Amygdala (tissue), 56 donors: ENCODE measurements at places on chromosomes 5 and 9.

DNA sequence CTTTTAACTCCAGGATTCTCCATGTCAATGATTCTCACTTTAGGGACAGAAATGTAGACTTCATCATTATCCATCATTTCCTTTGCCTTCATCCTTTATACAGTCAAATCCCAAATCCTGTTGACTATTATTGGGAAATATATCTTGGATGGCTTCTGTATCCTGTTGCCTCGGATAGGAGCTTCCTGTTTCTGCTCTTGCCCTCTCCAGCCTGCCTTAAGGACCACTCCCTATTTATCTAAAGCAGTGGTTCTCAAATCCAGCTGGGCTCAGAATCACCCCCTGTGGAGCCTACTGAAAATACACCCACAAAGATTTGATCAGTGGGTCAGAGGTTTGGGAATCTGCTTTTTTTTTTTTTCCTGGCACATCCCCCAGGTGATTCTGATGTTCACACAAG, 8.5 kb downstream of the AFAP1L1 start:
- no peak for DNase-seq

DNA sequence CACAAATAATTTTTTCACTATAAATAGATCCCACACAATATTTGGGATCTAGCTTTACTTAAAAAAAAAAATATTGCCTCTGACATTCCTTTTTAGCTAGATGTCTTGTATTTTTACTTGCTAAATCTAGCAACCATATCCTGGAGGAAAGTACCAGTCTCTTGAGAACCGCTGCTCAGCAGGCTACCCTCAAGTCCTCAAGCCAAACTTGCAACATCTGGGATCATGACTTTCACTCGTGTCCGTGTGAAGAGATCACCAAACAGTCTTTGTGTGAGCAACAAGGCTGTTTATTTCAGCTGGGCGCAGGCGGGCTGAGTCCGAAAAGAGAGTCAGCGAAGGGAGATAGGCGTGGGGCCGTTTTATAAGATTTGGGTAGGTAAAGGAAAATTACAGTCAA, 180.3 kb upstream of the FER start:
- DNase-seq, result no peak

DNA sequence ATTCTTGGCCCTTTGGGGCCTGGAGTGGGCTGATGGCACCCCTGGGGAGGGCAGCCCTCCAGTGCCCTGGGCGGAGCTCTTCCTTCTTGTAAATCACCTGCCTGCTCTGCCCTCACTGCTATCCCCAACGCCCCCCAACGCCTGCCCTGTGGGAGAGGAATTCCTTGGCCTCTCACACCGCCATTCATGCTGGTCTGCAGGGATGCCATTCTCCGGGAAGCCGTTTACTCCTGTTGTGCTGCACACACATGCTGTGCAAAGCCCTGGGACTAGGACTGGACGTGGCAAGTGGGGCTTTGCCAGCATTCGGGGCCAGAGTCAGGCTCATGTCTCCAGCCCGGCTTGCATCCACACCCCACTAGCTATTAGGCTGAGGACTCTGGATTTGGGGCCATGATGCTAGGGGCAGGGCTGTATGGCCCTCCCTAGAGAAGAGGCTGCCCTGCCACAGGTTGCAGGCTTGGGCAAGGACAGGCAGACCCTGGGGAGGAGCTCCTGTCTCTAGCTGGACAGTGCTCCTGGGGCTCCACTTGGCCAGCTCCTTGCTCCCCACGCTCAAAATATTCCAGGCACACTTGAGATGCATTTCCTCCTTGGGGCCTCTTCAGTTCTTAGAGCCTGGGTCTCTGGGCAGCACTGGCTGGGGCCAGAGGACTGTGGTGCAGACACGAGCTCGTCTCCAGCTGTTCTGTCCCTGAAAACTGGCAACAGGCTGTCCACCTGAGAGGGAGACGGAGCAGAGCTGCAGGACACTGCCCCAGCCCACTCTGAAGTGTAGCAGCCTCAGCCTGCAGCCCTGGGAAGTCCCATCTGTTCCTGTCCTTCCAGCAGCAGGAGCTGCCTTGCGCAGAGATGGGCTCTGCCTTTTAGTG, 226.9 kb downstream of the CACNA1B start:
- DNase-seq, result no peak

DNA sequence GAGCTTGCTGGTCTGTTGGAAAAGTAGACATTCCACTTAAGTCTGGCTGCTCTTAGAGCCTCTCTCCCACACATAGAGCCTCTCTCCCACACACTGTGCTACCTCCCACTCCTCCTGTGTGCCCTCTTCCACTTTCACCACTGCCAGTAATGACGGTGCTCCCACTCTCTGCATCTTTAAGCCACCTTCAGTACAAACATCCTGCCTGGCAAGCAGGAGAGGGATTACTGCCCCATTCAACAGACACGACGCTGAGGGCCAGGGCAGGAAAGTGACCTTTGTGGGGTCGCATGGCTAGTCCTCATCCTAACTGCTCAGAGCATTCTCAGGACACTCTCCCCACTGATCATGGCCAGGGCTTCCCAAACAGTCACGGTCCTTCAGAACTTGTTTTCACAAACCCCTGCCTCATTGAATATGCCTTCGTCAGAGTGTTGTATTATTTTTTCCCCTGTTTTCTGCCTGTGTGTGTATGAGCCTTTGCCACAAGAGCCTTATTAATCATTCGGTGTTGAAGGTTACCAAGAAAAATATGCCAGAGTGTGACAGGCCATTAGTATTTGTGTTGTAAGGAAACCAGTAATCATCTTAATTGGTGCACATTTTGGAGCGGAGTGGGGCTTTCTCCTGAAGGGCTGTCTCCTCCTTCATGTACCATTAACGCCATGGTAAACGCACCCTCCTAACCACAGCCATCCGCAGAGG, 87.1 kb upstream of the SAP30L start:
- DNase-seq, result no peak

DNA sequence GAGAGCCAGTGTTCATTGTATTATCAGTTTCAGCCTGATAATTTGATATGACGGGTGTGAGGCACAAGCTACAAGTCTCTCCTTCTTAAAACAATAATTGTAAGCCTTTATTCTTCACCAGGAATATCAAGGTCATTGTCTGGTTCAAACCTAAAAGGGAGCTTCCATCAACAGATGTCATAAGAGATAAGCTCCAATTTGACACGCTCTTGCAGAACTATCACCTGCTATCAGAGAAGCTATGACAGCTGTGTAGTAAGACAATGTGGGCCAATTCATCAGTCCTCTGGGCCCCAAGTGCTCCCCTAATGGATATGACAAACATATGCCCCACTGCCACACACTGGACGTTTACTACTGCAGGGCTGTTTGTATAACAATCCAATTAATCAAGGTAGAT, 1010.2 kb upstream of the DMAC1 start:
- DNase-seq, result no peak
